Activated CD4-positive, alpha-beta memory T cell treated with anti-CD3 and anti-CD28 coated beads, Interleukin-2, amount 10 ng/mL, durations not matched to agents 7 days and 5 days (primary cell): ENCODE measurements at places on chromosomes 12 and 14. TPM values are rescaled to one million over a fixed set of nuclear protein-coding genes. Genes with fewer than 3 reads are reported as not detected.

DNA sequence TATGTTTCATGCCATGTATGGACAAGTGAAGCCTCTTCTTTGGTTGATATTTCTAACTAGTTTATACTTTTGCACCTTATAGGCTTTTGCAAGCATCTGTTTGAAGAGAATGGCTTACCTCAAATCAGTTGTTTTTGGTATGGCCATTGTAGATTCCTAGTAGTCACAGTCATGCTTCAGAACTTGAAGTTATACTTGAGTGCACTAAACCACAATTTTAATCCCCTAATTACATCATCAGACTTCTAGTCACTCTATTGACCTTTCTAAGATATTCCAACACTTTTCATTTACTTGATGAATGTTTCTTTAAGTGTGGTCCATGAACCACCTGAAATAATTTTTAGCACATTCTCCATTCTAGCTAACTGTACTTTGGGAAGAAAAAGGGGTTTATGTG, 18.6 kb upstream of the KLRB1 start:
- peaks cover 8% of the 10 kb centered on the region for H3K4me1 ChIP-seq
- H3K27me3 ChIP-seq = peaks cover 7% of the 10 kb centered on the region
- no peak for DNase-seq
- H3K27ac ChIP-seq = no peak overlapping the region
- no peak overlapping the region for H3K4me3 ChIP-seq

DNA sequence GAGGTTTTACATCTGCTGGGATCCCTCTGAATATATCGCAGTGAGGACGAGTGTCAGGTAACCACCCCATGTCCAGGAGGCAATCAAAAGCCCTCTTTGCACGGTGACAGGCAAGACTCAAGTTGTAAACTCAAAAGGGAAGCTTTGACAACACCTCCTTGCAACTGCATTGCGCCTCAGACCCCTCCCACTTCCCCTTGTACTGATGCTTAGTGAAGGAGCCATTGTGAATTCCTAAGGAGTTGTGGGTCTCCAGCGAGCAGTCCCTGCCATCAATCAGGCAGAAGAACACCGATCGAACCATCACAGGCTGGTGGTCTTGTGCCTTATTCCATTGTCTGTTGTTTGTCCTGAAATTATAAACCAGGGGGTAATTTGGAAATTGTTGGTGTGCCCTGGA, 112.6 kb downstream of the CCDC60 start:
- no peak overlapping the region for H3K4me3 ChIP-seq
- H3K36me3 ChIP-seq = no peaks in the 10 kb centered on the region
- peaks cover 2% of the 10 kb centered on the region for H3K27me3 ChIP-seq
- H3K4me1 ChIP-seq = no peaks in the 10 kb centered on the region
- DNase-seq = no peak

DNA sequence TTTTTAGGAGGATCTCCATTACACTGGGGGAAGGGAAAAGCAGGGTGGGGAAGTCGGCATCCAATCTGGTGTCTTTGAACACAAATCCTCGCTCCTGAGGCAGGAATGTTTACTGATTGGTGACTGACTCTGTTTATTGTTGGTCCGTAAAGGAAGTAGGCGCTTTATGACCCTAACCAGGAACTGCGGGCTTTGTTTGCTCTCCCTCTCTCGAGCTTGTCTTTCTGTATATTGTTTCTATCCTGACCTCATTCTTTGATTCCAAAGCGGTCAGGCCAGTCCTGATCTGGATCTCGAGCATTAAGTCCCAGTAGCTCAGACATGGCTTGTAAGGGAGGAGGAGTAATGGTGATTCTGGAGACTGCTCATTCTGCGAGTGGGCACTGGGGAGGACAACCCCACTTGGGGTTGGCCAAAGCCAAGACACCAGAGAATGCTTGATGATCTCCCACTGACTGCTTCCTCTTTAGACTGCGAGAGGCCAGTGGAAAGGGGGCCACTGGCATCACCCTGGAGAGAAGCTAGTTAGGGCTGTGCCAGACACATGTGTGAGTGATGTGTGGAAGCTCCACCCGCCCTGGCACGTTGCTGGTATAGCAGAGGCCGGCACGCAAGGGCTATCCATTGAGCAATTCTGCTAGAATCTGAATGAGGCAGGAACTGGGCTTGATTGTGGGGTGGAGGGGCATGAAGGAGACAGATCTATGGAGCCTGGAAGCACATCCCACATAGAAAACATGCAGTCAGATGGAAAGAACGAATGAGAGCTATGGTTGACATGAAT, 194.6 kb downstream of the PAX9 start:
- H3K27ac ChIP-seq = no peak overlapping the region
- no peaks in the 10 kb centered on the region for H3K36me3 ChIP-seq
- no peaks in the 10 kb centered on the region for H3K27me3 ChIP-seq

- H3K27me3 ChIP-seq = no peaks in the 10 kb centered on the region
- peak overlapping the region; percentile 48 for H3K4me3 ChIP-seq
- H3K4me1 ChIP-seq = peaks cover 21% of the 10 kb centered on the region
- H3K36me3 ChIP-seq = peaks cover 50% of the 10 kb centered on the region
Measured at GRCh38 chr14:58331111-58331510, 32.8 kb downstream of the ARID4A start.

GRCh38 chr12:122226366-122227125, 694 bp upstream of the DIABLO start:
- no peak overlapping the region for H3K27ac ChIP-seq
- no peak for DNase-seq
- H3K4me3 ChIP-seq = peak overlapping the region; percentile 84
- H3K27me3 ChIP-seq = no peaks in the 10 kb centered on the region
- H3K4me1 ChIP-seq = peaks cover 43% of the 10 kb centered on the region

DNA sequence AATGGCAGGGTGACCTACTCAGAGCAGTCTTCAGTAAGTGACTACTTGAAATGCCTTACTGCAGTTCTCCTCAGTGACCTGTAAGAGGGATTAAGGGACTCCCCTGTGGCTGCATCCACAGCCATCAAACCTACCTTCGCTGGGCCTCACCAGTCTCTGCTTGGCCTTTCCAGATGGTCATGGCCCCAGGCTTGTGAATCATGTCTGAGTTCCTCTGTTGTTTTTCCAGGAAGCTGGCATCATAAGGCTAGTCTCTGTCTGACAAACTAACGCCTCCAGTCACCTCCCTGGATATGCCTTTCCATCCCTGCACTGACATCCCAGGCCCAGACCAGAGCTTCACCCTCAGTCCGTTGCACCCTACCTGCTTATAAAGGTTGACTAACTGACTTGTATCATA, 14.0 kb downstream of the RNASE2 start:
- no peaks in the 10 kb centered on the region for H3K36me3 ChIP-seq
- H3K27ac ChIP-seq = no peak overlapping the region
- DNase-seq = no peak
- no peak overlapping the region for H3K4me3 ChIP-seq

- DNase-seq = no peak
- peaks cover 63% of the 10 kb centered on the region for H3K4me1 ChIP-seq
- no peak overlapping the region for H3K4me3 ChIP-seq
- H3K36me3 ChIP-seq = peaks cover 56% of the 10 kb centered on the region
Measured at GRCh38 chr12:45973526-45973925, 16.8 kb downstream of the SCAF11 start.

DNA sequence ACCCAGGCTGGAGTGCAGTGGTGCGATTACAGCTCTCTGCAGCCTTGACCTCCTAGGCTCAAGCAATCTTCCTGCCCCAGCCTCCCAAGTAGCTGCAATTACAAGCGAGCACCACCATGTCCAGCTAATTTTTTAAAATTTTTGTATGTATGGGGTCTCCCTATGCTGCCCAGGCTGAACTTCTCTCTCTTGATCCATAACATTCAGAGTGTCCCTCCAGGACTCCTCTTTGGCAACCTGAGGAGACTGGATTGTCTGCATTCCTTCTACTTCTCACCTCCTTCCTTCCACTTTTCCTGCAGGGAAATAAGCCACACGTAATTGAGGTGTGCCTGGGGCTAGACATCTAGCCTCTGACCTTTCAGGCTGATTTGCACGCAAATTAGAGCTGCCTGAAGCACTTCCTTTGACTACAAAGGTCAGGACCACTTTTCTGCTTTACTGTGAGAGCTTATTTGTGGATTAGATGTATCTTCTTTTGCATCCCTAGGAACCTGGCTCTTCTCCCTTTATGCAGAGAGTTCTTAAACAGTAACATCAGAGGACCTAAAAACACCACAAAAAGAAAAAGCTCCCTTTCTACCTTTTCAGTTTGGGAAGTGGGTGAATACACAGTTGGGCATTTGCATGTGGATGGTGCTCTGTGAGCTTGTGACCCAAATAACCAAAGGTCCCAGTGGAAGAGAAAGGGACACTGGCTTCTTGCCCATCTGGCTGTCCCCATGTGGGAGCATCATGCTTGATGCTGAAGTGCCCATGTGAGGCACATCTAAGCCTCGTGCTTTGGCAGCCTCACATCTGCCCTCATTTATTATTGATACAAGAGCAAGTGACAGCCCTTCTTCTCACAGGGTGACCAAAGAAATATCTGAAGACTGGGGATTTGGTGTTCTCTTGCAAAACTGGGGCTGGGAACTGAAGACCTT, 33.5 kb downstream of the PYGL start:
- no peak for DNase-seq
- no peak overlapping the region for H3K27ac ChIP-seq
- no peaks in the 10 kb centered on the region for H3K36me3 ChIP-seq
- peaks cover 15% of the 10 kb centered on the region for H3K27me3 ChIP-seq

- peak overlapping the region; percentile 80 for H3K4me3 ChIP-seq
- H3K36me3 ChIP-seq = peaks cover 94% of the 10 kb centered on the region
Measured at GRCh38 chr14:22491683-22492621, 97.1 kb downstream of the DAD1 start.

- H3K27ac ChIP-seq = peak overlapping the region; percentile 89
- no peaks in the 10 kb centered on the region for H3K27me3 ChIP-seq
- no peak for DNase-seq
- H3K4me1 ChIP-seq = peaks cover 74% of the 10 kb centered on the region
Measured at GRCh38 chr12:108691998-108692808, 39.1 kb downstream of the CORO1C start.

- DNase-seq = peak; percentile 67
- H3K27me3 ChIP-seq = no peaks in the 10 kb centered on the region
- peaks cover 14% of the 10 kb centered on the region for H3K4me1 ChIP-seq
- H3K27ac ChIP-seq = no peak overlapping the region
- H3K36me3 ChIP-seq = peaks cover 4% of the 10 kb centered on the region
Measured at GRCh38 chr14:99982537-99983250, 82.5 kb upstream of the EVL start.

DNA sequence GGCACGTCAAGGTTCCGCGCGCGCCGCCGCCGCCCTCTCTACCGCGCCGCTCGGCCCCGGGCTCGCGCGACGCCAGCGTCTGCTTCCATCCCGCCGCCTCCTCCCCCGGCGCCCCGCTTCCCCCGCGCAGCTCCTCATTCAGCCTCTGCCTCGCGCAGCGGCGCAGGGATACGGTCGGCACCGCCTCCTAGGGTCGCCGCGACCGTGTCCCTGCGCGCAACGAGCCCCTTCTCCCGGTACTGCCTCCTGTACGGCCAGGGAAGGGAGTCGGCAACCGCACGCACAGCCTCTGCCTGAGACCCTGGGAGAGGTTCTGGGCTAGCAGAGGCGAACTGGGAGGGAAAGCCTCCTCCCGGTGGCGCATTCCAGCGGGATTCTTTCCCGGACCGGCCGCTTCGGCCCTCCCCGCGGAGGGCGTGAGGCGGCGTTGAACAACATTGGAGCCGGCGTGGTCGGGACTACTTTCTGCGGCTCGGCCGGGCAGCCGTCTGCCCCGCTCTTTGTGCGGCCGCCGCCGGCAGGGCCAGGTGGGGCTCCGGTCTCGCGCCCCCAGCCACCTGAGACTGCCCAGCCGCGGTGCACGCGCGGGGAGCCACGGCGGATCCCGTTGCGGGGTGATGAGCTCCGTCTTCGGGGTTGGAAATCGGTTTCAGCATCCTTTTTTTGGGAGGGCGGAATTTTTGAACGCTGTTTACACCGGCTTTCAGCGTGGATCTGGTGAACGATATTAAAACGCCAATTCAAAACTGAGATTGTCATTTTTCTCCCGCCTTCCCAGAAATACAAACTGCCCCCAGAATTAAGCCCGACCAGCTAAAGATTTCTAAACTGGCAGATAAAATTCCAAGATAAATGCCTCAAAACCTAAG, at the start of gene LRP6:
Gene LRP6 (minus strand): TSS at position 172 of the 869 bp plus-strand sequence. CDS start 309 bp downstream, outside the sequence.
- H3K4me1 ChIP-seq = peaks cover 16% of the 10 kb centered on the region
- peak within 1 kb of the TSS; percentile 69 for H3K4me3 ChIP-seq
- peaks cover 47% of the 10 kb centered on the region for H3K27me3 ChIP-seq

- no peak overlapping the region for H3K27ac ChIP-seq
- DNase-seq = no peak
- H3K27me3 ChIP-seq = no peaks in the 10 kb centered on the region
- no peak overlapping the region for H3K4me3 ChIP-seq
- no peaks in the 10 kb centered on the region for H3K36me3 ChIP-seq
- peaks cover 9% of the 10 kb centered on the region for H3K4me1 ChIP-seq
Measured at GRCh38 chr12:50924439-50925341, 27.7 kb upstream of the HIGD1C start.

DNA sequence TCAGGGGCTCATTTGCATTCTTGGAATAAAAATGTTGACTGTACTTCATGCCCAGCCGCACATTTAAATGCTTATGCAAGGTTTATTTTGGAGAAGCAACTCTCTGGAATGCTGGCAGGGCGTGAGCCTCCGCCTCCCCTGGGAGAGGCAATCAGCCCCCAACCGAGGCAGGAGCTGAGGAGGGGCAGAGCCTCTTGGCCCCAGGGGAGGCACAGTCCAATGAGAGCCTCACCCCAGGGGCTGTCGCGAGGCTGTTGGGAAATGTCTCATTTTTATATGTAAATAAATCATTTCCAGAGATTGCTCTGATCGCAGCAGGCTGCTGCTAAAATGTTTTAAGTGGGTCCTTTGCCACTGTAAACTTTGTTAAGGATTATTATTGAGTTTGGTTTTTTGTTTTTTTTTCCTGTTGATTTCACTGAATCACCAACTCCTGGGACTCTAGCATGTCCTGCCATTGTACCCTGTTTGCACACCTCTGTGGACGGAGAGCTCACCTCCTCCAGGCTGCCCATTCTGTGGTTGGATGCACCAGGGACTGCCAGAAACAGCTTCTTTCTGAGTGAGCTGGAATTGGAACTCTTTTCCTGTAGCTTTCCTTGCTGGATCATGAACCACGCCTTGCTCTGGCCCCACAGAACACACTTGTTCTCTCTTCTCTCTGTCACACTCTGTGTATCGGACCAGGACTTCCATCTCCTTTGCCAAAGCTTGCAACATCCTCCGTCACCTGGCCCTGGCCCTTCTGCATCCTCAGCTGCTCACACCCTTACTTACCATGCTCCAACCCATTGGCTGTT, 46.9 kb upstream of the FAM181A start:
- DNase-seq = no peak
- peaks cover 6% of the 10 kb centered on the region for H3K4me1 ChIP-seq
- H3K36me3 ChIP-seq = peaks cover 2% of the 10 kb centered on the region
- peaks cover 9% of the 10 kb centered on the region for H3K27me3 ChIP-seq
- no peak overlapping the region for H3K4me3 ChIP-seq

IQSEC3 gene
- 0.33 TPM for total RNA-seq

STAB2 gene
- total RNA-seq = not detected

FZD10 gene
- total RNA-seq = not detected

EID3 gene
- 3.4 TPM for total RNA-seq

TMEM30B gene
- 0.60 TPM for total RNA-seq

TGM1 gene
- 4.4 TPM for total RNA-seq

RFX4 gene
- not detected for total RNA-seq

PLXNC1 gene
- total RNA-seq = 27.0 TPM

PLEK2 gene
- 0.43 TPM for total RNA-seq

HOXC12 gene
- not detected for total RNA-seq
